ENCODE measurements at places on chromosomes 1 and 21.

DNA sequence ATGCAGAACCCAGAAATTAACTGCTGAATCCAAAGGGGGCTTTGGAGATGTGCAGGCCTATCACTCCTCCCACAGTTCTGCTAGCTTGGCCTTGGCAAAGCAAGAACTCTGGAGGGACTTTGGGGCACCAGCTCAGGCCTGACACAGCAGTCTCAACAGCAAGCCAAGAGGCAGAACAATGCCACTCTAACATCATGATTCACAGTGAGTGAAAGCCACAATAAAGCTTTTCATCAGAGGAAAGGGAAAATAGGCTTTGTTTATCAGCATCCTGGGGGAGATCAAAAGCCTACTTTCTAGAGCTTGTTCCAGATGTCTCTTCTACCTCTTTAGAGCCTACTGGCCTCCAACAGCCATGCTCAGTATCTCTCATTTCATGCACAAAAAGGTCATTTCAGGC, 283.4 kb downstream of the KCNH1 start:
- DNase-seq: no peak

GRCh38 chr21:44431300-44431699, 24.0 kb upstream of the LRRC3 start:
- DNase-seq: no peak

GRCh38 chr1:45304311-45305081, 22.2 kb upstream of the HPDL start:
- no peak for DNase-seq

DNA sequence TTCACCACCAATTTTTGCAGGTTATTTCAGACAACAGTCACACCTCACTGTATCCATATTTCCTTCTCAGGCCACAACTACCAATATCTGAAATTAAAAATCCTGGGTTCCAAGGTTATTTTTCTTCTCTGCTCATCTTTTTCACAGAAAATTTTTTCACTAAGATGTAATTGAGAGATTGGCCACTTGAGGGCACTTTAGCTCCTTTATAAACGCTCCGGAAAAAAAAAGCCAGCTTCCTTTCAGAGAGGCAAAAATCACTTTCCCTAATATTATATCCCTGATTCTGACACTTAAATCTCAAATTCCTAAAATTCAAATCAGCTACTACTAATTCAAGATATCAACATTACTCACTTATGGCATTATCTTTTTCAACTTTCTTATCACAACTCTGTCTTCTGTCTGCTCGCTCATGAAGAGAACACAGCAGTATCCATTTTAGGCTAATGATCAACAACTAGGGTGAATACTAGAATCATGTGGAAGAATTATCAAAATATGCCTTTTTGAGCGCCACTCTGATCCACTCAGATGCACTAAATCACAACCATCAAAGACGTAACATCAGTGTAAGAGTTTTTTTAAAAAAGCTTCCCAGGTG, 101.4 kb upstream of the RGS1 start:
- peak; percentile 74 for DNase-seq

DNA sequence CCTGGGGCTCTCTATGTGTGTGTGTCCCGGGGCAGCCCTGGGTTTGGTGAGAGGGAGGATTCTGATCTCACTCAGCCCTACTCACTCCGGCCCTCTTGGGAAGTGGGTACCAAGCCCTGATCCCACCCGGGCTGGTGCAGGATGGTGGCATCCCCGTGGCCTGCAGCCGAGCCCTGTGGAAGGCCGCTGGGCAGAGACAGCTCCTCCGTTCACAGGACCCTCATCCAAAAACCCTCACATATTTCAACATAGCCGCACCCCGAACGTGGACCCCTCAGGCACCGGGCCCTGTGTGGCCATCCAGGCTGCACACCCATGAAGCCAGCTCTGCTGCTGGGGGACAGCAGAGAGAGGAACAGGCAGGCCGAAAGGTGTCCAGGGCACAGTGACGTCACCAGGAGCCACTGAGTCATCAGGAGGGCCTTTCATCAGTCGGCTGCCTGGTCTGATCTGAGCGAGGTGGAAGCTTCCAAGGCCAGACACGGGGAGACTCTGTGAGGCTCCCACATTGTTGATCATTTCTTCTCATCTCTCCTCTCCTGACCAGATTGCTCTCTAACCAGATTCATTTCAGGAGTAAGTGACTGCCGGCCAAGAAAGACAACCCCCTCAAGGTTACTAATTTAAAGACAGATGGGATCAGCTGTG, 16.2 kb upstream of the GPR157 start:
- peak; percentile 50 for DNase-seq

- DNase-seq: no peak
Observed at GRCh38 chr1:36008546-36009197, 75.2 kb upstream of the TEKT2 start.
